ENCODE measurements at places on chromosomes 5 and 9.

GRCh38 chr5:143006501-143006900, 236.3 kb downstream of the ARHGAP26 start:
- peak; percentile 58 for DNase-seq

DNA sequence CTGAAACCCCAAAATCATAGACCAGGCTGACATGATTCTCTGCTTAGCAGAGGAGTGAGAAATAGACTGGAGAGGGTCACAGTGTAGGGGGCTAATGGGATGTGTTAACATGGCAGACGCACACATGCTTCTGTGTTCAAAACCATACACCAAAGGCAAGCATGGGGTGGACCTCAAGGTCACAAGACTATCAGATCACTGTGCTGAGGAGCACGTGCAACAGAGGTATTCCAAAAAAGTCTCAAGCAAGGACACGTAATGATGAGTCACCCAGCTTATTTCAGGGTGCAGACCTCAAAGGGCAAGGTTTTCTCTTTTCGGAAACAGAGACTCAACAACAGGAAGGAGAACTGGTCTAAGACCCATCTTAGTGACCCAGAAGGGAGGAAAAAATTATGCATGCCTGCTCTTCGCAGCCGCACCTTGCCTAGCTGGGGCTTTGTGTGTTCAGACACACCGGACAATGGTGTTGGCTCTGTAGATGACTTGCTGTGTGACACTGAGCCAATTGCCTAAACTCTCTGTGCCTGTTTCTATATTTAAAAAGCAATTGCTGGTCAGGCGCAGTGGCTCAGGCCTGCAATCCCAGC, 20.3 kb downstream of the WHRN start:
- DNase-seq: peak; percentile 47

GRCh38 chr5:146040527-146040926, 64.8 kb downstream of the PLAC8L1 start:
- DNase-seq: no peak

DNA sequence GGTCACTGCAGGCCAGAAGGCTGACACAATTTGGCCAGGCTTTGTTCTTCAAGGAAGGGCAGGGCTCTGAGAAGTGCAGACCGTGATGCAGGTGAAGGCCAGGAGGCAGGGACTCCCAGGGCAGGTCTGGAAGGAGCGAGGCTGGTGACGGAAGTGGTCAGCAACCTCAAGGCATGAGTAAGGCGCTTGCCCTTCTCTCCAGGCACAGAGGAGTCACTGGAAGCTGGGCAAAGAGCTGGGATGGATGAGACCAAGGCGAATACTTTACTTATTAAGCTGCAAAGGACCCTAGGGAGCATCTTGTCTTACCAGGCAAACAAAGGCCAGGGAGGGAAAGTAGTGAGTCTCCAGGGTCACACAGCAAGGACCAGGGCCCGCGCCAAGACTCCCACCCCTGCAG, 18.6 kb downstream of the IRF1 start:
- DNase-seq: peak; percentile 73

DNA sequence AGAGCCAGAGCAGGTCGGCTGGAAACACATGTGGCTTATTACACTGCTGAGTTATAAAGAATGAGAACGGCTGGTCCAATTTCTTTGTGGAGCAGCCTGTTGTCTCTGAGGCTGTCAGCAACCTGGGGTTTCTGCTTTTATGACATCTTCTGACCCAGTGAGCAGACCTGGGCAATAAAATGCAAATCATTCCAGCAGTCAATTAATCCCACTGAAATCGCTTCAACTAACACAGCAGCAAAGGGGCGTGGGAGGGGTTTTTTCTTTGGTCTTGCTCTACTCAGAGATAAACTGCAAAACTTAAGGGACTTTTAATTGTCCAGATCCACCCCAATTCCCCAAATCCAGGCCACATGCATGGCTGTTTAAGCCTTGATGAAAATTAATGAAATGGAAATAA, 215.7 kb downstream of the SLIT3 start:
- DNase-seq: no peak

DNA sequence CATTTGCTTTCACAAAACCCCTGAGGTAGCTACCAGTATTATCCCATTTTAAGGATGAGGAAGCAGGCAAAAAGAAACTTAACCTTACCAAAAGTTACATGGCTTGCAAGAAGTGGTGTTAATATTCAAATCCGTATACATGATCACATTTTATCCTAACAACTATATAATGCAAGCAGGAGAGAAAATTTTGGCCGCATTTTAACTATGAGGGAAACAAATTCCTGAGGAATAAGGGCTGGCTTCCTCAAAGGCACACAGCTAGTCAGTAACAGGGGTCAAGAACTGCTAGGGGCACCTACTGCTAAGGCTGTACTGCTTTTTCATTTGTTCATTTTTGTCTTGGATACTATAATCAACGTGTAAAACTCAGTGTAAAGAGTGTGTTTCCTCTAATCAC, 81.0 kb downstream of the LHFPL2 start:
- DNase-seq: no peak

DNA sequence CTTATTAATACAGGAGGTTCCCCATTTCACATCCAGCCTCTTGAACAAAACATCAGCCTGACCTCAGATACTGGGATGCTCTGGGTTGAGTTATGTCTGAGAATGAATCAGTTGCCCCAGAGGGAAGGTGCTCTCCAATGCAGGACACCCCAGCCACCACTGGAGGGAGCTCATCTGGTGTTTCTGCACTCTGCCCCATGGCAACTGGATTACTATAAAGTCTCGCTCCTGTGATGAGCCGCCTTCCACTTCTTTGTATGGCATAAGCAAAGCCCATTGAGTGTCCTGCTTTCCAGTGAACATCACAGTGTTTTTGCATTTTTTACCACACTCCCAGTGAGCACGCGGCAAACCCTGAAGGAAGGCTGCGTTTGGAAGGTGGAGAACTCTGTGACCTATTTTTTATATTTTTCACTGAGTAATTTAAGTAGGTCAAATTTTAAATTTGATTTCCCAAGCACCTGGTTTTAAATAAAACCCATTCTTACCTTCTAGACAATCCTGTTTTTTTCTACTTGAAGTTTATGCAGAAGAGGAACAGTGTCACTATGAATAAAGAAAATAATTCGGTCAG, 176.9 kb upstream of the WWC1 start:
- DNase-seq: peak; percentile 55

DNA sequence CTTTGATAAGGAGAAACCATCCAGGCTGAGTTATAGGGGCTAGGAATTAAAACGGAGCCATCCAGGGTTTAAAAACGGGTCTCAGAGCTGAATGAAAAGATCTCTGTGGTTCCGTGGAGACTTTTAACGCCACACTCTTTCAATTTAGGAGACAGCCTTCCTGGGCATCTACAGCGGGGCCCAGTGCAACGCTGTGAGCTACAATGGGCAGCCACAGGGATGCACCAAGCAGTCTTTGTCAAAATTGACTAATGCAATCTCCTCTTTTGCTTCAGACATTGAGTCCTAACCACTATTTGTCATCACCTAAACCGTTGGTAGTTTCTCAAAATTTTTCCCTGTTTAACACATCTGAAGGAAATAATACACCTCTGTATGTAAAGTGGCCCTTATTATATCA, 96.6 kb upstream of the ABCA1 start:
- no peak for DNase-seq

- peak; percentile 18 for DNase-seq
Measured at GRCh38 chr5:93723005-93723404, 18.4 kb downstream of the POU5F2 start.

DNA sequence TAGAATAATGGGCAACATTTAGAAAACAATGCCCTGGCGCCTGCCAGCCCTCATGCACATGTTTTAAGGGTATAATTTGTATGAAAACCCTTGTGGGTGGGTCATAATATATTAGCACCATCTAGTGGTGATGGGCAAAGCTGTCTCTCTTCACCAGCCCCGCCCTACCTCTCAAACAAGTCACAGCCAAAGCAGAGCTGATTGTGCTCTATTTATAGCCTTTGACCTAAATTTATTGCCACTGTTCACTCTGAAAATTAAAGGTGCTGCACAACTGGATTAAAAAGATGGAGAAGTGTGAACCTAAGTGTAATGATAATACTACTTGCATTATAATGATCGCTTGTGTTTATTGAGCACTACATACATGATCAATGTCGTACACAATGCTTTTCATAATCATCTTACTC, 131.9 kb upstream of the ANKH start:
- peak; percentile 70 for DNase-seq

DNA sequence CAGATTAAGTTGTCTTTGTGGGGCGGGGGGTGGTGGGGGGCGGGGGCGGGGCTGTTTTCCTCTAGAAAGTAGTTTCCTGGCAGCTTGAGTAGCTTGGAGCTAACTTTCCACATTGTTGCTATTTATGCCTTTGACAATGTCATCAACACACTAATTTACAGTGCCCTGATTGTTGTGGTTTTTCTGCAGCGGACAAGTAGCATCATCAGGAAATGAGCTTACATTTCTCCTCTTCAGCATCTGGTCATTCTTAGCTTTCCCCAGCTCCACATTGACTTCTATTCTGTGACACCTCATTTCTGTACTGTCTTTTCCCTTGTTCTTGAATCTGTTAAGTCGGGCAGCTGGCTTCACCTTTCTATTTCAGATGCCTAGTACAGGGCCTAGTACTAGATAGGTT, 112.3 kb upstream of the RAD23B start:
- DNase-seq: no peak

- DNase-seq: peak; percentile 7
Measured at GRCh38 chr5:118195211-118195610, 793.1 kb downstream of the DTWD2 start.

GRCh38 chr5:74510476-74511075, 130.0 kb downstream of the ENC1 start:
- DNase-seq: no peak

GRCh38 chr9:134630393-134630790, 11.2 kb upstream of the COL5A1 start:
- no peak for DNase-seq

- DNase-seq: peak; percentile 94
Measured at GRCh38 chr5:148186248-148187003, 16.4 kb upstream of the SPINK6 start.

DNA sequence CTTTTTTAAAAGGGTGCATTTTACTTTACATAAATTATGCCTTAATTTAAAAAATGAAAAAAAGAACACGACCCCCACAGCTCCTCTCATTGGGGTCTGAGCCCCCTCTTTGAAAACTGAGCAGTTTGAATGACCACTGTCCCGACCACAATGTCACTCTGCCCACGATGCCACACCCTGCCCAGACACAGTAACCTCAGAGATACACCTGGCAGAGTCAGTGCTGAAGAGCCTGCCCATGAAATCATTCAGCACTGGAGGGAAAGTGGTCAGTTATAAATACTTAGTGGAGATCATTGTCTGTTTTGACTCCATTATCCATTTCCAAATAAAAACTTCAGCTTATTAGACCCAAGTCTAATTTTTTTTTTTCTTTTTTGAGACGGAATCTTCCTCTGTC, 49.3 kb downstream of the DNAJC21 start:
- DNase-seq: no peak

DNA sequence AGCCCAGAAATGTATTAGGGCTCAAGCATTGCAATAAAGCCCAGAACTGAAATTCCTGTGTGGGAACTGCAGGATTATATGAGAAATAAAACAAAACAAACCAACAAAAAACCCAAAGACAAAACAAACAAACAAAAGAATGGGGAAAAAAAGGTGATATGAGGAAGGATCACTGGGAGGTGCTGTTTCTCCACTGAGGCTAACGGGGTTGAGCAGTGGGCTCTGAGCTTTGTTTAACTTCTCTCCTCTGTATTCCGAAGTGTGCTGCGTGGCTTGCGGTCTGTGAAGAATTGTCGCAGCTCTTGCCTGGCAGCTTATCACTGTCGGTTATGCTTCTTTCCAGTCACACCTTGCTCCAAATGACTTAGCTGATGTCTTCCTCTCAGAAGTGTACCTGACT, 106.3 kb downstream of the TENT4A start:
- no peak for DNase-seq

DNA sequence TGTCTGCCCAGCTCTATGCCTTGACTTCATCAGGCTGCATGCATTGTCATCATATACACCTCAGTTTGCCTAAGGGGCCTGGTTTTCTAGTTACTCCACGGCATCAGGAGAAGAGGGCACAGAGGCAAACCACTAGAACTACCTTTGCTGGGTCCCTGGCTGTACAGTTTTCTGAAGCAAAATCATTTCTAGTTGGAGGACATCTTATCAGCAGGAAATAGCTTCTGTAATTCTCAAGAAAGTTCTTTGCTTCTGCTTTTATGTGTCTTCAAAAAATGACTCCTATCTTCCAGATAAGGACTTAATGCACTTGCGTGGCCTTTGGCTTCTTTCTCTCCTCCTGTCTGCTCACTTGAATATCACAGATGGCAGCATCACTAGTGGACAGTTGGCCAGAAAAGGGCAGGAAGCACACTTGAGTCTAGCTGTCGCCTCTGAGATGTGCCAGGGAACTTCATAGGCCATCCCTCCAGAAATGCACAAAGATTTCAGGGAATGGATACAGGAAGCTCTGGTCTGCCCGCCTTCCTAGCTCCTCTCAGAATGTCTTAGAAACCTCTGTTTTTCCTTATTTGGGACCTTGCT, 22.4 kb upstream of the LTC4S start:
- DNase-seq: no peak

DNA sequence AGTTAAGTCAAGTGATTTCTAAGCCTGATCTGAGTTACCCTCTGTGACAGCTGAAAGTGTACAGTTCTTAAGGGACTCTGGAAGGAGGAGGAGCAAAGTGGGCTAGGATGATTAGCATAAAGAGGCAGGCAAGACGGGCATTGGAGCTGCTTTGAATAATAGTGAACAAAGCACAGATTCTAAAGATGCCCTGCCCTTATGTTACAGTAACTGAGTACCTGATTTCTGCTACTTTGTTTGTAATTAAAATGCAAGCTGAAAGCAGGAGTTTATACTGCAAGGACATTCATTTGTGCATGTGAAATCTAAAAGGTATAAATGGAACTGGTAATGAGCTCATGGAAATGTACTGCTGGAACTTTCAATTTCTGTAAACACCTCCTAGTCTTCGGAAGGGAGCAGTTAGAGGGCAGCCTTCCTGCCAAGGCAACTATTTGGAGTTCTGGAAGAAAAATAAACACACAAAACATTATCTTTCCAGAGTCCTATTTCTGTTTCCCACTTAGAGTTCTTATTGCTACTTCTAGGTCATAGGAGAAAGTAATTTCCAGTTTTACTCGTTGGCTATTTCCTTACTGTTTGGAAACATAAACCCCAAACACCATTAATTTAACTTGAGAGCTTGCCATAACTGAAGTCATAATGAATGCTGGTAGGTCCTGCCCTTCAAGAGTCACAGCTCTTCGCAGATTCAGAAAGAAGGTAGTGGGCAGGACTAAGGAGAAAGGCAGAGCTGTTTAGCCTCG, at the start of gene RANBP3L:
Gene RANBP3L, minus strand, starts transcription at position 45 of the 746 bp plus-strand sequence. CDS start 486 bp downstream, outside the sequence.
- DNase-seq: peak; percentile 65

- DNase-seq: no peak
Measured at GRCh38 chr5:59842999-59843398, 50.5 kb downstream of the PDE4D start.

- DNase-seq: no peak
Measured at GRCh38 chr5:34865091-34865490, 26.1 kb downstream of the TTC23L start.

DNA sequence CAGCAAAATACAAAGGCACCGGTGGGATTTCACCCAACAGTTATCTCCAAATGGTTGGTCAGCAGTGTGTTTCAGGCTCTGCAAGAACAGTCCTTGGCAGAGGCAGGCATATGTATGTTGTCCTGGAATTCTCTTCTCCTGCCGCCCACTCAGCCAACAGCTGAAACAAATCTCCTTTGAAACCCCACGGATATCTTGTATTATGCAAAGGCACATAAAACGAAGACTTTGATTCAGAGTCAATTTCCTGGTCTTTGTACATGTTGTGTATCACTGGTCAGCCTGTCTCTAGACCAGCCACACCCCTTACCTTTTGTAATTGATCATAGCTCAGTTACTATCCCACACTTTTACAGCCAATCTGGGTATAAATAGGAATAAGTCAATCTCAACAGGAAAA, 29.2 kb downstream of the FREM1 start:
- DNase-seq: no peak

GRCh38 chr5:151427258-151427657, 20.1 kb upstream of the SLC36A1 start:
- no peak for DNase-seq
